ENCODE measurements at places on chromosomes 5 and 9. TPM values are rescaled to one million over a fixed set of nuclear protein-coding genes. Genes with fewer than 3 reads are reported as not detected.

DAB2IP gene
- 41.6 TPM for total RNA-seq

SHROOM1 gene
- 7.2 TPM for total RNA-seq

SOWAHA gene
- not detected for total RNA-seq

PCDHB9 gene
- total RNA-seq: 4.3 TPM

AK8 gene
- 0.18 TPM for total RNA-seq

DNA sequence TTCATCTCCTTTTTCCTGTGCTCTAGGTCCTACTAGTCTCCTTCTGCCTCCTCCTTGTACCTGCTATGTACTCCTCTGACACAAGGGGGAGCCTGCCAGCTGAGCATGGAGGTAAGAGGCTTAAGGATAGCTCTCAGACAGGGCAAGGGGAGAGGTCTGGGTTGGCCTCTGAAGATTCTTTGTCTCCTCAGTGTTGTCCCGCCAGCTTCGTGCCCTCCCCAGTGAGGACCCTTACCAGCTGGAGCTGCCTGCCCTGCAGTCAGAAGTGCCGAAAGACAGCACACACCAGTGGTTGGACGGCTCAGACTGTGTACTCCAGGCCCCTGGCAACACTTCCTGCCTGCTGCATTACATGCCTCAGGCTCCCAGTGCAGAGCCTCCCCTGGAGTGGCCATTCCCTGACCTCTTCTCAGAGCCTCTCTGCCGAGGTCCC lies 3.8 kb downstream of the CREB3 start:
- peak; percentile 73 for DNase-seq

GRCh38 chr5:100826133-100826532 lies 76.9 kb downstream of the ST8SIA4 start:
- no peak for DNase-seq

DNA sequence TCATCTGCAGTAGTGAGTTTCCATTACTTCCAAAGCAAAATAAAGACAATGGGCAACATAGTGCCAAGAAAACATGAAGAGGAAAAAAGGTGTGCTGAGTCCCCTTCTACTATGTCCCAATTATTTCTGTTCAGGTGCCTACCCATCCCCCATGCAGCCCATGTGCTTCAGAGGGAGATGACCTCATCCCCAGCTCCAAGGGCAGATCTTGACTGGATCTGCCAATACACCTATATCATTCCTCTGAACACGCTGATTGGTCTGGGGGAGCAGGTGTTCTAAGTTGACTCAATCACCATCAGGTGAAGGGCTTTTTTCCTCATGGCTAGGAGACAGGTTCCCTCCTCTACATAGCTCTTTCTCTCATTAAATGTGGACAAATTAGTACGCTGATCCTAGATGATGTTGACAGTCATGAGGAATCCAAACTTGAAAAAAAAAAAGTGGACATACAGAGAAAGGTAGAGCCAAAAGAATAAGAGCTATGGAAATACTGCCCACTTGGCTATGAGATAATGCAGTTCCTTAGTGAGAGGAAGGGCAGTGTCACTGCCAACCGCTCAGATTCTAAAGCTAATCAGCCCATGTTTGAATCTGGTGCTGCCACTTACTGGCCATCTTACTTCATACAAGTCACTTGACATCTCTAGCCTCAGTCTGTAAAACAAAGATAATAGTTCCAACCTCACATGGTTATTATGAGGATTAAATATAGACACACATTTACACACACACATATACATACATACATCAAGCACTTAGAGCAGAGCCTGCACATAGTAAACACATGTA lies 23.1 kb downstream of the PRELID2 start:
- peak; percentile 21 for DNase-seq

DNA sequence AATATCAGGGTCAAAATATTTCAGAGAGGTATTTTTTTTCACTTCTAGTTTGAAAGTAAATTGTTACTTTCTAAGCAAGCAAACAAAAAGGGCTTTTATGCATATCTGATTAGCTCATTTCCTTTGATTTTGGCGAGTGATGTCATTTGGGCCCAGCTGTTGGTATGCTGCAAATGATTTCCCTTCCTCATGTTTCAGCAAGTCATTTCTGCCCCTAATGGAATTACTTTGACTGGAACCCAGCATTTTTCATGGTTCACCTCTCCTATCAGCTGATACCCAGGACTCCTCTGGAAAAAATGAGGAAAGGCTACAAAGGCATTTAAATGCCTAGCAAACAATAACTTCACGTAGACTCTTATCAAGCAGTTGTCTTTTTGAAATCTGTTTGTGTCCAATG lies 500.6 kb downstream of the EBF1 start:
- no peak for DNase-seq

DNA sequence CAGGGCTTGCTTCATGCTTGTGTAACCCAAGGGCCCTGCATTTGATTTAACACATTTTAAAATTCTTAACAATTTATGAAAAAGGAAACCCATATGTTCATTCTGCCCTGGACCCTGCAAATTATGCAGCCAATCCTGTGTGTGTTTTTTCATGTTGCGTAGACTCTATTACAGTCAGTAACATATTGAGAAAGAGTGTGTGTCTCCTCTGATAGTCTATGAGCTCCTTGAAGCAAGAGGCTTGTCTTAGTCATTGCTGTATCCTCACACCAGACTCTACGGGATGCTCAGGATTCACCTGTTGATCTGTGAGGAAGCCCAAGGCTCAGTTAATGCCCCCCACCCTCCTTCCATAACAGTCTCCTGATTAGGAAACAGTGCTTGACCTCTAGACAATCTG lies 177.3 kb upstream of the DMAC1 start:
- no peak for DNase-seq

DNA sequence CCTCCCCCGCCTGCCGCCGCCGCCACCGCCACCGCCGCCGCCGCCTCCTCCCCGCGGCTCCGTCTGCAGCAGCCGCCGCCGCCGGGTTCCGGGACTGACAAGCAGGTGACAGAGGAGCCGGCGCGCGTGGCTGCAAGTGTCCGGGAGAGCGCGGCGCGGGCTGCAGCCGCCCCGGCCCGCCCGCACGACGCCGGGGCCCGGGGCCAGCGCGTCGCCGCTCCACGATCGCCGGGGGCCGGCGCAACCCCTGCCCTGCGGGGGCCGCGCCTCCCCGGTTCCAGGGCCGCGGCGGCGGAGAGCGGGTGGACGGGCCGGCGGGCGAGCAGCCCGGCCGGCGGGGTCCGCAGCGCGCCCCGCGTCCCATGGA lies 343 bp downstream of the LMX1B start:
- no peak for DNase-seq

DNA sequence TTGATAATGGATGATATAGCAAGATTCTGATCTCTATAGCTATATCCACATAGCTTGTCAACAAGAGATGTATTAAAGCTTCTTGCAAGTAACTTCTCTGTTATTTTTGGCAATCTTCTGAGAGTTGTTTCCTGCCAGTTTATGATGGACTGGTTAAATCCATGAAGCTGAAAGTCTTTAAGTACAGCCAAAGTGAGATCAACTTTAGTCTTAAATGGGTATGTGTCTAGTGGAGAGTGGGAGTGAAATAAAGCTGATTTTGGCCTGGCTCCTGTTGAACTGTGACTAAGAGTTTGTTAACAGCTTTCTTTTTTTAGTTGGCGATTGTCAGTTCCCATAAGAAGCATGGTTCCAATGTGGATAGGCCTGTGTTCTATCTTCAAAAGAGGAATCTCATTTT lies 350.9 kb upstream of the PCSK5 start:
- no peak for DNase-seq

DNA sequence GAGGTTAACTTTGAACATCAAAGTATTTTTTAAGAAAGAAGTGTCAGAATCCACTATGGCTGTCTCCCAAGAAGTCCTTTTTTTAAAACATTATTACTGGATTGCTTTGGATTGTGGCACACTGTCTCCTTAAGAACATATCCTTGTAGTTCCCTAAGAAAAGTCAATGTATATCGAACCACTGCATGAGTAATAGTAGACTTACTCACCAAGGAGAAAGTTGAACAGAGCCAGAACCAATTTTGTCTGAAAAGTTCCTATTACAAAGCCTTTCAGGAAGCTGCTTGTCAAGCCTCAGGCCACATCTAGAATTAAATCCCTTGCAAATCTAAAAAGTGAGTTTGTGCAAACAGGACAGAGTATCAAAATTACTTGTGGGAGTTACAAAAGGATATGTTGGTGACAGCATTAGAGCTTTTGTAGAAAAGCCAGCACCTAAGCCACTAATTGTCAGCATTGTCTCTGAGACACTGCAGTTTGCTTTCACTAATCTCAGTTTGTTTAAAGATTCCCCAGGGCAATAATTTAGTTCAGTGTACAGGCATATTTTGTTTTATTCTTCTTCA lies 195.4 kb downstream of the MPDZ start:
- no peak for DNase-seq

DNA sequence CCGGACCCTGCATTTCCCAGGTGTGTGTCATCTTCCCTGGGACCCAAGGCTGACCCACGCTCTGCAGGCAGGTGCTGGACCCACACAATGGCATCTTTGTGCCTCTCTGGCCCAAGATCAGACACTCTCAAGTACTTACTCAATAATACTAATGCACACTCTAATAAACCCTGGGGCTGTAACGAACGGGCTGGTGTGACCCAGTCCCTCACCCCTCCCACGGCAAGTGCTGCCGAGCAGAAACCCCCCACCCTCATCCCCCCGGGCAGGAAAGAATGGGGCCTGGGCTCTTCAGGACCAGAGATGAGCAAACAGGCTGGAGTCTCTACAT lies 1.1 kb upstream of the OBP2B start:
- DNase-seq: no peak

DNA sequence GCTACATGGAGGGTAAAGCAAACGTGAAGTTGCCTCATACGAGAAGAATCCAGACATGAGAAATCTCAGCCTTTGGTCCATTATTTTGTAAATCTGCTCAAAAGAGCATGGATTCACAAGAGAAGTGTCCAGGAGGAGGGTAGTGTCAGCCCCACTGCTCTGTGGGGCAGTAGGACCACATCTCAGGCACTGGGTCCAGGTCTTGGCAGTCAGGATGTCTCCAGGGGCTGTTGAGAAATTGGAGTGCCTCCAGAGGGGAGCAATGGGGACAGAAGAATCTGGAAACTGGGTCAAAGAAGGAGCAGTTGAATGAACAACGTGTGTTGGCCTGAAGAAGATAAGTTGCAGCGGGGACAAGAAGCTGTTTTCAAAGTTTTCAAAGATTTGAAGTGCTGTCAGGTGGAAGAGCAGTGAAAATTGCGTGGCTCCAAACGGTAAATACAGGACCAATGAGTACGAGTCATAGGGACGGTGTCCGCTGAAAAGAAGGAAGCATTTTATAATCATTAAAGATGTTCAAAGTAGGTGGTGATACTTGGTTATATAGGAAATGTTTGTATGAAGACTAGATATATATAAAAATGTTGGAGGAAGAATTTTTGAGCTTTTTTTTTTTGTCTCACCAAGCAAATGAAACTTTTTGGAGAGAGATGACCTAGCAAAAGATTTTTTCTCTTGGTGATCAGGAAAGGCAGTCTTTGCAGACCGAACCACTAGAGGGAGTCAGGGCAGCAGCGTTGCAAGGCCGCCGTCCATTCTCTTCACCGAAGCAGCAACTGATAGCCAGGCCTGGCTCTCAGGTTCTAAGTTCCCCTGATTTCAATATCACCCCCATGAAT lies 57.1 kb upstream of the ZBED3 start:
- DNase-seq: peak; percentile 72
